Uterus (tissue), 4 donors: ENCODE measurements at places on chromosomes 16 and 17.

- DNase-seq, result peak; percentile 82
Measured at GRCh38 chr17:15436473-15437302, 30.7 kb downstream of the CDRT4 start.

- DNase-seq, result no peak
Measured at GRCh38 chr16:9661336-9662017, 520.8 kb downstream of the GRIN2A start.

GRCh38 chr17:17141279-17141678 lies 64.9 kb downstream of the PLD6 start:
- DNase-seq, result no peak

DNA sequence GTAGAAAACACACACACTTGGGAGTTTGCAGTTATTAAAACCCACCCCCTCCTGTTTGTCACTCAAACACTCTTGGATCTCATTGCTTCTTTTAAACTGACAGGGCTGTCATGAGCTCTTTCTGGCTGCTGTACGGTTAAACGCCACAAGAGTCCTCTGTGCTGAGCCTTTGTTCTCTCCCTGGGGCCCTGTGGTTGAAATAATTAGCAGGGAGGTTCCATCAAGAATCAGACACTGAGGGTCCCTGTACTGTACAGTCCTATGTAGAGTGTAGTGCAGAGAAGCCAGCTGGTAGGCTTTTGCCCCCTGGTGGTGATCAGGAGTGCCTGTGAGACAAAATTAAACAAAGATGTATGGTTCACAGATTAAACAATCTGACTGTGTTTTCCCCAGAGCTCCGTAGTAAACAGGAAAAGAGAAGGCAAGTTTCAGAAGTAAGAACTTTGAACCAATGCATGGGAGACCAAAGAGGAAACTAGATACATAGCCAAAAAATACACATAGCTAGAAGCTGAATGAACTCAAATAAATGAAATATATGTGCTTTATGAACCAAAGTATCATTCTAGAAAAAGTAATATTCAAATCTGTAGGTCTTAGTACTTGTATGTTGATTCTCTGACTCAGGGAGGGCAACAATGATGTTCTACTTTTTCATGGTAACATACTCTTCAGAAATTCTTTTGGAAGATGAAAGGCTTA lies 1.4 kb upstream of the SSH2 start:
- DNase-seq, result peak; percentile 37
